Naive thymus-derived CD8-positive, alpha-beta T cell (primary cell): ENCODE measurements at places on chromosomes 5 and 9.

DNA sequence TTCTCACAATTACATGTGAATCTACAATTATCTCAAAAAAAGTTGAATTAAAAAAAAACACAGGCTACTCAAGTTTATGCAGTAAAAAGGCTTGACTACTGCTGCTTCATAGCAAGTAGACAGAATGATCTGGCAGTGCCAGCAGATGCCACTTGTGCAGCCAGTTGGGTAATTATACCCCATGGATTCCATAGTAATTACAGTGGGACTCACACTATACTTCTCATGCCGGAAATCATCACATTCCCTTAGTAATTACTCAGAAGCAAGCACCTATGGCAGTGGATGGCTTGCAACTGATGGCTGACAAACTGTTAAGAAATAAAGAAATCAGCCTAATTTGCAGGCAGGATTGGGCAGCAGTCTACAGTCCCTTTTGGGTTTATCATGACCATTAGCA lies 463.2 kb upstream of the KLF4 start:
- no peak for DNase-seq

GRCh38 chr5:89399548-89399947 lies 516.6 kb upstream of the MEF2C start:
- DNase-seq, result no peak

DNA sequence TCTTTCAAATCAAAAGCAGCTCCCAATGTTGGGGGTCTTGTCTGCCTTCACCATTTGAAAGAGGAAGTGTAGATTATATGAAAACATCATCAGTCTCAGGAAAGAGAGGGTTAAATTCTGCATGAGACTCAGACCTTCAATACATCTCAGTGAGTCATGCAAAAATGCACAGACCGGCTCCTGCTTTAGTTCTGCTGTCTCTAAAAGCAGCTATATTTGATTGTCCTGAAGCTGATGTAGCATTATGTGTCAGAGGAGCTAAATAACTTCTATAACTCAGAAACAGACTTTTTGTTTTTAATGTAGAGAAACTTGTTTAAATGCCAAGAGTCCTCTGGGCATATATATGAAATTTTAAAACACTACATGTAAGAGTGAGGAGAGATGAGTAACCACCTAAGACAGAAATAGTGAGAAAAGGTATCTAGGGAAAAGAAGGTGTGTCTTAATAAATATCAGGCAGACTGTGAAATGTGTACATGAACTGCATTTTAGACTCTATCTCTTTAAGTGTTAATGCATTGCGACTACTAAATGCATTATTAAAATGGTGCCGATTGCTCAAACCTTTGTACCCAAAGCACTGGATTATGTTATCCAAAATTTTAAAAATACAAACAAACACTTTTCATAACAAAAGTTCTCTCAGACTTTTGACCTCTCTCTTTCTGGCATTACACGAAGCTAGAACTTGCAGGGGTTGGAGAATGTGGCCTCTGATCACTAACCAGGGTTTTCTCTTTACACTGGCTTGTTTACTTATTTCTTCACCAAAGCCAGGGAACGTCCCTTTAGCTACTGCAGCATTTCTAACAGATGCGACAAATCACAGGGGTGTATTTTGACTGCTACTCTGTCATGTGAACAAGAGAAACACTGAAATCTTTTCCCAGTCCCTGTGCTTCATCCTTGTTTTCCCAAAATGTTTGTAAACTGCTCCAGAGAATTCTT lies 302.3 kb downstream of the ARL15 start:
- no peak for DNase-seq

- DNase-seq, result no peak
These were observed 1.5 kb downstream of the TNFAIP8 start for GRCh38 chr5:119357270-119357669.

GRCh38 chr5:40606077-40606765 lies 73.5 kb upstream of the PTGER4 start:
- no peak for DNase-seq

- no peak for DNase-seq
These were observed 19.1 kb downstream of the BOD1 start for GRCh38 chr5:173597304-173597703.

DNA sequence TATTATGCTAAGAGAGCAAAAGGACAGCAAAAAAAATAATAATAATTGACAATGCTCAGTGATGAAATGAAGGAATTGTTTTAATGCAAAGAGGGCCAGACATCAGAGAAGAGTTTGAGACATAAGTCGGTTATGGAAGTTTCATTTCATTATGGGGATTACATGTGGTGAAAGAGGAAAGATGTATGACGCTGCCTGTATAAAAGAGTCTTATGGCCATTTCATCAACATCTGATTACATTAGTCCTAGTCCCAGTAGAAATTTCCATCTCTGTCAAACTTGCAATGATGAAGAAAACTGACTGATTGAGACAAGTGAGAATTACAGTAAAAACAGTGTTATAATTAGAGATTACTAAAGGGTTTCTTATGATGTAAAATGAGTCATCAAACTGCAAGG lies 900.6 kb upstream of the CDH9 start:
- no peak for DNase-seq

- DNase-seq, result no peak
These were observed 22.7 kb upstream of the UBLCP1 start for GRCh38 chr5:159240301-159240870.
